Dermis lymphatic vessel endothelial cell (primary cell): ENCODE measurements at places on chromosomes 1 and 21. TPM values are rescaled to one million over a fixed set of nuclear protein-coding genes. Genes with fewer than 3 reads are reported as not detected.

Gene NBPF10
- total RNA-seq: 0.22 and 0.77 TPM in 2 replicates

Gene MTARC2
- 11.3 TPM in 2 replicates for total RNA-seq

Gene KLF17
- total RNA-seq: not detected in 2 replicates

Gene LCE3D
- not detected in 2 replicates for total RNA-seq

Gene GJC2
- total RNA-seq: 6.5 and 14.3 TPM in 2 replicates

Gene IL10
- total RNA-seq: not detected in 2 replicates

Gene GSTM2
- 1.2 and 1.7 TPM in 2 replicates for total RNA-seq

Gene SCCPDH
- total RNA-seq: 37.4 and 54.9 TPM in 2 replicates

Gene KRTAP10-5
- not detected in 2 replicates for total RNA-seq

Gene G0S2
- 0.33 TPM in 1 of 2 replicates, not detected in the other for total RNA-seq

Gene FCMR
- 0.33 TPM in 1 of 2 replicates, not detected in the other for total RNA-seq

Gene CDC20
- 8.3 and 10.1 TPM in 2 replicates for total RNA-seq

Gene DNAI4
- 2.9 and 4.5 TPM in 2 replicates for total RNA-seq

Gene SYNC
- total RNA-seq: 13.9 and 18.1 TPM in 2 replicates

Gene KCND3
- 0.09 and 1.3 TPM in 2 replicates for total RNA-seq

Gene PM20D1
- 0.22 and 0.26 TPM in 2 replicates for total RNA-seq

Gene CFAP107
- total RNA-seq: under 0.01 TPM in 1 of 2 replicates, not detected in the other

Gene PADI3
- not detected in 2 replicates for total RNA-seq

Gene PTAFR
- total RNA-seq: 0.09 and 0.11 TPM in 2 replicates

Gene SPRR1B
- total RNA-seq: not detected in 2 replicates

Gene TSPEAR
- total RNA-seq: 0.26 and 0.54 TPM in 2 replicates

Gene PRR9
- total RNA-seq: not detected in 2 replicates

Gene DESI2
- 44.2 and 54.7 TPM in 2 replicates for total RNA-seq

Gene XCL1
- total RNA-seq: not detected in 2 replicates

Gene CGN
- 0.11 and 0.26 TPM in 2 replicates for total RNA-seq

Gene GRIK1
- total RNA-seq: 10.2 and 11.6 TPM in 2 replicates

Gene SHISA4
- total RNA-seq: 5.2 and 8.0 TPM in 2 replicates

Gene TIE1
- total RNA-seq: 962 and 1,146 TPM in 2 replicates

Gene FNDC5
- total RNA-seq: under 0.01 and 0.17 TPM in 2 replicates

Gene TPTE
- total RNA-seq: not detected in 2 replicates

Gene CELF3
- not detected in 2 replicates for total RNA-seq

Gene KPRP
- total RNA-seq: not detected in 2 replicates

Gene FAM72D
- 0.60 and 0.65 TPM in 2 replicates for total RNA-seq

Gene MYOG
- total RNA-seq: not detected in 2 replicates

Gene WNT2B
- 1.0 and 1.1 TPM in 2 replicates for total RNA-seq

Gene URB1
- 14.6 and 17.1 TPM in 2 replicates for total RNA-seq

Gene MIS18A
- 5.7 and 6.1 TPM in 2 replicates for total RNA-seq

Gene ACOT11
- total RNA-seq: 2.6 and 5.2 TPM in 2 replicates

Gene SPRR2E
- total RNA-seq: not detected in 2 replicates

Gene SLC41A1
- total RNA-seq: 9.1 and 10.7 TPM in 2 replicates

Gene GREM2
- total RNA-seq: not detected in 2 replicates

Gene HSD3B2
- not detected in 2 replicates for total RNA-seq

Gene LORICRIN
- total RNA-seq: not detected in 2 replicates
